Activated CD4-positive, alpha-beta T cell treated with anti-CD3 and anti-CD28 coated beads, Interleukin-2, amount 50 U/mL, for 48 hours (primary cell): ENCODE measurements at places on chromosomes 7 and 10.

- DNase-seq, result no peak
These were observed 26.5 kb upstream of the CC2D2B start for GRCh38 chr10:95881316-95881715.

- no peak for DNase-seq
These were observed 35.2 kb upstream of the CAV2 start for GRCh38 chr7:116464375-116464774.

- DNase-seq, result no peak
These were observed 208.7 kb upstream of the GLI3 start for GRCh38 chr7:42445691-42446090.

GRCh38 chr7:55156919-55157763, 138.3 kb downstream of the EGFR start:
- no peak for DNase-seq

DNA sequence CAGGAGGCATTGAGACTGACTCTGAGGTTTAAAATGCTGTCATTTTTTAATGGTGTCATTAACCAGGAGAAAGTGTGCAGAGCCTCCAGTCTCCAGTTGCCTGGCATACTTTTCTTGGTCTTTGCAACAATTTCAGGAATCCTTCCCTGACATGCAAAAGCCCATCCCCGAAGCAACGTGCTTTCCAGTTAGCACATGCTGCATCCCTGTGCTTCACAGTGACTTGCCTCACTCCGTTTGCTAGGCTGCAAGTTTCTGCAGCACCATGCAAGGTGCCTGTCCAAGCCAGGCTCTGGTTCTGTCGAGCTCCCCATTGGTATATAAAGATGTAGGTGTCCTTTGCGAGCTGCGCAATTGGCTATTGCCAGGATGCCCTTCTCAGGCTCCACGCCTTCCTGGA, 135.0 kb downstream of the GALNT17 start:
- DNase-seq, result no peak

- DNase-seq, result no peak
These were observed 120.8 kb upstream of the PDLIM1 start for GRCh38 chr10:95411635-95412034.

GRCh38 chr10:25226775-25227682, 52.2 kb downstream of the GPR158 start:
- DNase-seq, result no peak

- no peak for DNase-seq
These were observed 42.4 kb upstream of the GPR22 start for GRCh38 chr7:107427462-107427861.

GRCh38 chr10:122531939-122532338, 28.6 kb upstream of the DMBT1 start:
- no peak for DNase-seq

DNA sequence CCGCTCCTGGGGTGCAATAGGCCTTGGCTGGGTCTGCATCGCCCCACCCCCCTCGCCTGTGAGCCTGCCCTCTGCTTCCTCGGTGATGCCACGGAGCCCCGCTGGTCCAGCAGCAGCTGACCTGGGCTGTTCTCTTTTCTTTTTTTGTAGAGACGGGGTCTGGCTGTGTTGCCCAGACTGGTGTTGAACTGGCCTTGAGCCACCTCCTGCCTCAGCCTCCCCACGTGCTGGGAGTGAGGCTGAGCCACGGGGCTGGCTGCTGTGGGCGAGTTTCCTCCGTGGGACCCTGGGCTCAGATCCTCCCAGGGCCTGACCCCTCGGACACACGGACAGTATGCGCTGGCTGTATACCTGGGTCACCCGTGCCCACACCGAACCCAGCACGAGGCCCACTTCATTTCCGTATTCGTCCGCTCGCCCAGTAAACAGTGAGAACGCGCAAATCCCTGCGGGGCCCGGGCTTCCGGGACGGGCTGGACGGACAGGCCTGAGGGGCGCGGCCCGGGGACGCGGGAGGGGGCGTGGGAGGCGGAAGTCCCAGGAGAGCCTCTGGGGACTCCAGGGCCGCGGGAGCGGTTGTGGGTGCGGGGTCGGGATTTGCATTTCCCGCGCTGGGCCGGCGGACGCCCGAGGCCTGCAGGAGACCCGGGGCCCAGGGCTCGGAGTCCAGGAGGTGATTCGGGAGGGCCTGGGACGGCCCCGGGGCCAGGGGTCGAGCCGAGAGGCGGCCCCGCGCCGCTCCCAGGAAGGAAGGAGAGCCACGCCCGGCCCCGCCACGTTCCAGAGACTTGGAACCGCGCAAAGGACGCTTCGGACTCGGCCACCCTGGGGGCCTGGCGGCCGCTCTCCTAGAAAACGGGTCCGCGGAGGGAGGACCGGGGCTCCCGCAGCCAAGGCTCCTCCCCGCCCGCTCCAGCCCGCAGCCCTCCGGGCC, 57.7 kb upstream of the DNAJB6 start:
- no peak for DNase-seq

GRCh38 chr10:21626457-21627161, 92.6 kb downstream of the MLLT10 start:
- no peak for DNase-seq

GRCh38 chr7:11471255-11471654, 360.7 kb downstream of the THSD7A start:
- no peak for DNase-seq

DNA sequence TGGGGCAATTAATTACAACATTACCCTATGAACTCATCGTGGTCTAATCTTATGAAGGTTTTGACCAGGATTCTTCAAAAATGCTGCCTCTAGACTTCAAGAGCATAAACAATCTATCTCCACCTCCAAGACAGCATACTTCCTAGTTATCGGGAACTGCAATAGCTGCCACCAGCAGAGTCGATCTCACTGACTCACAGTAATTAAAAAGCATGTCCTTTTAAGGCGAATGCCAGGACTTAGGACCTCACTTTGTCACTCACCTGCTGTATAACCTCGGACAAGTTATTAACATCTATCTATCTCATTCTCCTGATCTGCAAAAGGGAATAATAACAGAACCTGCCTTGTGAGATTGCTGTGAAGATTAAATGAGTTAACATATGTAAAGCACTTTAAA, 666.0 kb upstream of the COBL start:
- DNase-seq, result no peak

DNA sequence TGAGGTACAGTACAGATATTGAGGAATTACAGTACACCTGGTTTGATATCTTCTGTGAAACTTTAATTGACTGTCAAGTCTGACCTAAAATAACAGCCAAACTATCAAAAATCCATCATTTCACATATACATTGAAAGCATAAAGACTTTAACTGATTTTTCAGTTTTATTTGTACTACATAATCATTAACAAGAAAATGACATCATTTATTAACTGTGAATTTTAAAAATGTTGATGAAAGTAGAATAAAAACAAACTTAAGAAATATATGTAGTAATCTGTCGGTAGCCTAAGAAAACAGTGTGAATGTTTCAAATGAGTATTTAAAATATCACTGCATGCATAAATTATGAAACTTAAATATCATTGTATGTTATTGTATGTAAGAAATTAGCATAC, 836.7 kb upstream of the GHITM start:
- no peak for DNase-seq

- DNase-seq, result no peak
These were observed 11.3 kb downstream of the MRPS33 start for GRCh38 chr7:141003172-141004065.

- no peak for DNase-seq
These were observed 47.1 kb upstream of the DYNC1I1 start for GRCh38 chr7:95725205-95725604.

GRCh38 chr10:60175441-60175971, 214.2 kb downstream of the ANK3 start:
- DNase-seq, result no peak

DNA sequence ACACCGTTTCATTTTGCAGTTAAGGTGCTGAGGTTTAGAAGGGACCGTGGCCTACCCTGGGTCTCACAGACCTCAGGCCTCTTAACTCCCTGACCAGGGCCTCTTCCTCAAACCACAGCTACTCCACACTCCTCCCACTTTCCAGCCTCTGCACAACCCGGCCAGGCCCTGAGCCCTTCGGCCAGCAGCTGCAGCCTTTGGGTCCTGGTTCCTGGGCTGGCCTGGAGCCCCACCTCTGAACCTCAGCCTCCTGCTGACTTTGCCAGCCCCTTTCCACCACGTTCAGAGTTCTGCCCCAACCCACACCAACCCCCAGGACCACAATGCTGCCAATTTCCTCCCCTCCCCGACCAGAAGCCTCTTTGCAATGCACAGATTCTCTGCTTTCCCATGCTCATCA, 84.1 kb downstream of the VOPP1 start:
- DNase-seq, result no peak

- no peak for DNase-seq
These were observed 177.4 kb downstream of the TCERG1L start for GRCh38 chr10:131134001-131134576.

- no peak for DNase-seq
These were observed 101.2 kb downstream of the KIAA1217 start for GRCh38 chr10:24310104-24310503.
